ENCODE measurements at places on chromosomes 4 and X.

DNA sequence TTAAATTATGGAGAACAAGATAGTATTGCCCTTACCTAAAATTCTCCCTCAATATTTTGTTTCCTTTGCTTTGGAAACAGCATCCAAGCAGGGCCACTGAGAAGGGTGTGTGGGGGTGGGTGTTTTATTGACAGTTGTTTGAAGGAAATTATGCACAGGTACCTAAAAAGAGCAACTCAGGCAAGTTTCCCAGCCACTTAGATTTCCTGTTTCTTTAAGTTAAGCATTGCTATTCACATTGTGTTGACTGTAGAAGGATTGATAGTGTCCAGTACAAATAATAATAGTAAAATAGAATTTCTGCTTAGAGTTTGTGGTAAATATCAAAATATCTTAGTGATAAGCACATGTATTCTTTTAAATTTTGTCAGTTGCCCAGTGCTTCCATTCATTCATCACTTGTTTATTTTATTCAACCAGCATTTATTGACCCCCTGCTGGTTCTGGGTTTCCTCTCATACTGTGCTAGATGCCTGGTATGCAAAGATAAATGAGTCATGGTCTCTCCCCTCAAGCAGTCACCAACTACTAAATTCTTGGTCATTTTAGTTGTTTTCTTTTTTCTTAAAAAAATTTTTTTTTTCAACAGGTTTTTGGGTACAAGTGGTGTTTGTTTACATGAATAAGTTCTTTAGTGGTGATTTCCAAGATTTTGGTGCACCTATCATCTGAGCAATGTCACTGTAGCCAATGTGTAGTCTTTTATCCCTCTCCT is 50.0 kb downstream of the GALNT7 start:
- no peak for DNase-seq

DNA sequence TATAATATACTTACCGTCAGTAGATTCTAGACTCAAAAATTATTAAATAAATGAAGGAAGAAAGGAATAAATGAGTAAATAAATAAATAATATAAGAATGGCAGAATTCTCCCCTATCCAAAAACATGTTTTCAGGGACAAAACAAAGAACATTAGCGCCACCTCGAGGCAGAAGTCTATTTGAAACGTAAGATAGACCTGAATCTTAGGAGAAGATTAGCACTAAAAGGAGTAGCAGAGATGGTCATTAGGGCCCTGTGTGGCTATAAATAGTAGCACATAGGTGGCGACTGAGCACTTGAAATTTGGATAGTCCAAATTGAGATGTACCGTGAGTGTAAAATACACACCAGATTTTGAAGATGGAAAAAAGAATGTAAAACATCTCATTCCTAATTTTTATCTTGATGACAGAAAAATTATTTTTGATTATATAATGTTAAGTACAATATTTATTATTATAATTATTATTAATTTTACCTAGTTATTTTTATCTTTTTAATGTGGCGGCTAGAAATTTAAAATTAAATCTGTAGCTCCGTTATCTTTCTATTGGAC is 24.3 kb upstream of the SRD5A3 start:
- peak; percentile 76 for DNase-seq

DNA sequence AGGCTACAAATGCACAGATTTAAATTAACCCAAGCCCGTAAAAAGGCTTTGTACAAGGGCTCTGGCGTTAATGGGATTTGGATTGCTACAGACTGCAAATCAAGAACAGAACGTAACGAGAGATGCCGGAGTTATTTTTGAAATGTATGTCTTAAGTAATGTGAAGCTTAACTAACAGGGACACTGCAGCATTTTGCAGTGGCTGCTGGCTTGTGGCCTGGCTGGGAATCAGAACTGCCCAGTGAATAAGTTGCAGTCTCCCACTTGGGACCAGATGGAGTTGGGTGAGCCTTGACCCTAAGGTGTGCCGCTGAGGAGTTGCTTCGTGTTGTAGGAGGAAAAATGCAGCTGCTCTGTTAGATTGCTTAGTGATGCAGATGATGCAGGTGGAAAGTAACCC is 318.4 kb downstream of the DHX15 start:
- no peak for DNase-seq

- no peak for DNase-seq
These were observed 42.2 kb downstream of the TLL1 start for GRCh38 chr4:165915215-165915614.

DNA sequence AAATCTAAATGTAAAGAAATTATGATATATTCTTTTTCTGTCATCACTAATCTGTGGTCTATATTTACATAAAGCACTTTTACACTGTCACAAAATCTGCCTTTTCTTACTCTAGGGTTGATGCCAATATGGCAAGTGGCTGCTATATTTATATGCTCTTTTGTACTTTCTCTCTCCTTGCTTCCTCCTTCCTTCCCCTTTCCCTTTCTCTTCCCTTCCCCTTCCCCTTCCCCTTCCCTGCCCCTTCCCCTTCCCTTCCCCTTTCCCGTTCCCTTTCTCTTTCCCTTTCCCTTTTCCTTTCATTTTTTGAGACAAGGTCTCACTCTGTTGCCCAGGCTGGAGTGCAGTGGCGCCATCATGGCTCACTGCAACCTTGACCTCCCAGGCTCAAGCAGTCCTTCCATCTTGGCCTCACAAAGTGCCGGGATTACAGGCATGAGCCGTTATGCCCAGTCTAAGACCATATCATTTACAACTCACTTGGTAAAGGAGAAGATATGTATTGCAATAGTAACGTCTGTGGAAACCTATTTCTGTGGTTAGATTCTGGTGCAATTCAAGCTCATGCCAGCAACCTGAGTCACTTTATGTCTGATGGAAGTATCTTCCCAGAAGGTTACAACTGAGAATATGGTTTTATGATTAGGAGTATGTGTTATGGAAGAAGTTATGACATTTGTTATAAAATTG is 13.9 kb upstream of the PLAC8 start:
- DNase-seq, result no peak

GRCh38 chr4:79621061-79621460 is 213.0 kb upstream of the GK2 start:
- DNase-seq, result no peak

- DNase-seq, result no peak
These were observed 91.3 kb upstream of the KLHL13 start for GRCh38 chrX:118207831-118208453.

- no peak for DNase-seq
These were observed 133.4 kb upstream of the SMAD1 start for GRCh38 chr4:145348291-145348690.

- DNase-seq, result no peak
These were observed 168.5 kb downstream of the SOWAHB start for GRCh38 chr4:76729460-76729859.

GRCh38 chr4:112889619-112890527 is 159.6 kb upstream of the ANK2 start:
- no peak for DNase-seq

GRCh38 chr4:151228189-151229119 is 48.5 kb upstream of the PRSS48 start:
- no peak for DNase-seq

- DNase-seq, result no peak
These were observed 5.3 kb downstream of the APOO start for GRCh38 chrX:23902419-23902818.

- no peak for DNase-seq
These were observed 99.5 kb downstream of the ANK2 start for GRCh38 chr4:113148925-113149324.

- DNase-seq, result no peak
These were observed 18.8 kb downstream of the RGN start for GRCh38 chrX:47097018-47097417.

- DNase-seq, result no peak
These were observed 2.8 kb downstream of the CCNG2 start for GRCh38 chr4:77159806-77160205.

DNA sequence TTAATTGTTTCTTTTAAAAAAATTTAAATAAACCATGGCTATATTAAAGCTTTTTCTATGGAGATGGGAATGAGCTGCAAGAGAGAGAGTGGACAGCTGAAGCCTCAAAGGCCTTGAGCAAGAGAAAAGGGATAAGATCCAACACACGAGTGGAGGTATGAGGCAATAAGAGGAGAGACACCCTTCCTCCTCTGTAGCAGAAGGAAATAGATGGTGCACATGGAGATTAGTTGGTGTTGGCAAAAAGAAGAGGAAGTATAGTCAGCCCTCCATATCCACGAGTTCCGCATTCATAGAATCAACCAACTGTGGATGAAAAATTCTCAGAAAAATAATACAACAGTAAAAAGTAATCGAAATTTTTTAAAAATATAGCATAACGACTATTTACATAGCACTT is 3.2 kb downstream of the CXorf38 start:
- DNase-seq, result no peak

GRCh38 chr4:187491286-187491685 is 504.3 kb upstream of the ZFP42 start:
- DNase-seq, result no peak

DNA sequence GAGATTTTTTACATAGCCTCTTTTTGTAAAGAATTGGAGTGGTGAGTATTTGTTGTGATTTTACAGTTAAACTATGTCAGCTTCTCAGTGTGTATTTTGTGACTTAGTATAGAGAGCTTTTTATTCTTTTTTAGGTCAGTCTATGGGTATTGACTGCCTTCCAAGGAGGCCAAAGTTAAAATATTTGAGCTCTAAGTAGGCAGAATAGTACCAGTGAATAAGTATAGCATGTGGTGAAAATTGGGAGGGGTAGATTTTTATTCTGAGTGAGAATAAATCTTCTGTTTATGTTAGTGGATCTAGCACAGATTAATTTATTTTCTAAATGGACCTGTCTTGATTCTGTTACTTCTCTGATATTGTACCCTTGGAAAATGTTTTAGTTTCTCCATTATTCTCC is 37.5 kb downstream of the HERC3 start:
- DNase-seq, result no peak

GRCh38 chrX:24646745-24647182 is 383 bp downstream of the PCYT1B start:
- no peak for DNase-seq

DNA sequence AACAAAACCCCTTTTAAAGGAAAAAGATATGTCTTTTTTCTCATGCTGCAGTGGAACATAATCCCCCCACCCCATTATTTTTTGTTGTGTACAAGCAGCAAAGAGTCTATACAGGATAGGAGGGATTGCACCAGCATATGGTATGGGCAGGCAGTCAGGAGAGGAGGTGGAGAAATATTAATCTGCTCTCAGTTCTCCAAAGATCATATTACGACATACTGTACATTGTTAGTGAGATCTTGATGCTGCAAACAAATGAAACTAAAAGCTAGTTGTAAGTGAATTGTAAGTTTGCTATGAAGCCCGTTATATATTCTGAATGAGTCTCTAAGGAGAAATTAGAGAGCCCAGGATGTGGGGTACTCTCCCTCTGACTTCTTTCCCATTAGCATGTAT is 75.3 kb downstream of the RAPGEF2 start:
- no peak for DNase-seq

DNA sequence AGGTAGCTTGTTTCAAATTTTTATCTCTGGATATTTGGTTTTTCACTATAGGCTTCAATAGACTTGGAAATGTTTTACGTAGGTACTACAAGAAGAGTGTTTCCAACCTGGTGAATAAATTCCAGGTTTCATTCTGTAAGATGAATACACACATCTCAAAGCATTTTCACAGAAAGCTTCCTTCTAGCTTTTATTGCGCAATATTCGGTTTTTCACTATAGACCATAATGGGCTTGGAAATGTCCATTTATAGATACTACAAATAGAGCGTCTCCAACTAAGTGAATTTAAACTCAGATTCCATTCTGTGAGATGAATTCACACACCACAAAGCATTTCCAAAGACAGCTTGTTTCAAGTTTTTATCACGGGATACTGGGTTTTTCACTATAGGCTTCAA is 857.7 kb upstream of the HS3ST1 start:
- no peak for DNase-seq

- DNase-seq, result no peak
These were observed 93.3 kb downstream of the RASGEF1B start for GRCh38 chr4:81378386-81378785.

DNA sequence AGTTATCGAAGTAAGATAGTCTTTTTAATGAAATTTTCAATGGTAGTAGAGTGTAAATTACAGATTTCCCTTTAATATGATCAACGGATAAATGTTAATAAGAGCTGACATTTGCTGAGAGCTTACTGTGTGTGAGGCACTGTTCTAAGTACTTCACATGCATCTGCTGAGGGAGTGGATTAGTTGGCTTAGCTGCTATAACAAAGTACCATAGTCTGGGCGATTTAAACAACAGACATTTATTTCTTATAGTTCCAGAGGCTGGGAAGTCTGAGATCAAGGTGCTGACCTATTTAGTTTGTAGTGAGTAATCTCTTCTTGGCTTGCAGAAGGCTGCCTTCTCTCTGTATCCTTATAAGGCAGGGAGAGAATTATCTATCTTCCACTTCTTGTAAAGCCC is 174.3 kb downstream of the CEP135 start:
- DNase-seq, result no peak

DNA sequence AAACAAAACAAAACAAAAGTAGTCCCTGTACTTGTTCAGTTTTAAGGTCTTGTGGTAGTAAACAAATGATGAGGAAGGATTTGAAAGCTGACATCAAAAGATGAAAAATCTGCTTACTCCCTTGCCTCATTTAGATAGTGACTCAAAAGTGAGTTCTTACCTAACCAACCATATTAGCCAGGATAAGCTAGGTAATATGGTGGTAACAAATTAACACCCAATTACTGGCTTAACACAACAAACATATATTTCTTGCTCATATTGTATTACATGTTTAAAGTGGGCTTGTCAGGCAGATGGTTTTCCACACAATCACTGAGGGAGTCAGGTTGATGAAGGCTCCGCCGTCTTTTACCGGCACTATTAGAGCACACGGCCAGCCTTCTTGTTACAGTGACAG is 189.7 kb downstream of the PPARGC1A start:
- DNase-seq, result no peak

DNA sequence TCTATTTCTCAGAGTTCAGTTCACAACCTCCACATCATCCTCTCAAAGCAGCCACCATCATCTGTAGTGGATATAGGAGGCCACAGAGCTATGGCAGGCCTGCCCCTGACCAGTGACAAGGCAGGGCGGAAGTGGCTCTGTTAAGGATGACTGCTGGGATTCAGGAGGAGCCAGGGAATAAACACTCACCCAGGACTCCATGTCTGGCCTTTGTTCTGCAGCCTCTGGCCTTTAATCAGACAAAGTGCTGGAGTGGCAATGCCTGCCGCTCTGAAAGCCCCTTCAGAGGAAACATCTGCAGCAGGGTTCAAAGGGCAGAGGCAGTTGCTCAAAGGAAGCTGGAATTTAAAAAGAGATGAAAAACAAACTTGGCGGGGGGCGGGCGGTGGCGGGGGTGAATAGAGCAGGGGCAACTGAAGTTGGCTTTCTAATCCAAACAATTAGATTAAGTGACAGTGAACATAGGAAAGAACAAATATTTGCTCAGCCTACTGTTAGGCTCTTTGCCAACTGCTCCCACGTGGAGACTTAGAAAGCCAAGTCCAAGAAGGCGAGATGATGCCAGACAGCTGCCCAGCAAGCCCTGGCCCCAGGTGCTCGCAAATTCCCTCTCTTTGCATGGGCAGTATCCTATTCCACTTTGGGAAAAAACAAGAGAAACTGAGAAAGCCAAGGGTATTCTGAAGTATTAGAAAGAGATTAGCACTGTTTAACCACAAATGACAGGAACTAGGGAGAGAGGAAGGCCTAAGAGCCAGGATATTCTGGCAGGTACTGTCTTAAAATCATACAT is 5.5 kb downstream of the MPP1 start:
- no peak for DNase-seq

GRCh38 chr4:140103676-140104075 is 50.3 kb downstream of the MAML3 start:
- peak; percentile 32 for DNase-seq

GRCh38 chrX:10749113-10749512 is 128.7 kb upstream of the MID1 start:
- no peak for DNase-seq

GRCh38 chr4:109131559-109131958 is 170.9 kb downstream of the COL25A1 start:
- no peak for DNase-seq

- no peak for DNase-seq
These were observed 111.8 kb upstream of the FRMPD4 start for GRCh38 chrX:12026481-12026880.

Measured in stimulated activated CD4-positive, alpha-beta T cell treated with anti-CD3 and anti-CD28 coated beads, Interleukin-2, amount 100 ng/mL, for 24 hours (primary cell).